Endodermal cell (in vitro differentiated cells): ENCODE measurements at places on chromosomes 4 and X. TPM values are rescaled to one million over a fixed set of nuclear protein-coding genes. Genes with fewer than 3 reads are reported as not detected.

- DNase-seq, result no peak
- no peaks in the 10 kb centered on the region for H3K4me1 ChIP-seq
- H3K27ac ChIP-seq, result no peak overlapping the region
- no peaks in the 10 kb centered on the region for H3K27me3 ChIP-seq
- no peaks in the 10 kb centered on the region for H3K36me3 ChIP-seq
- no peak overlapping the region for H3K4me3 ChIP-seq
Measured at GRCh38 chrX:120774606-120775005, 101.1 kb downstream of the CT47B1 start.

- DNase-seq, result no peak
- peaks cover 6% of the 10 kb centered on the region for H3K4me1 ChIP-seq
- peaks cover 15% of the 10 kb centered on the region for H3K36me3 ChIP-seq
Measured at GRCh38 chr4:16160457-16160856, 65.8 kb downstream of the TAPT1 start.

- no peak overlapping the region for H3K4me3 ChIP-seq
- H3K4me1 ChIP-seq, result no peaks in the 10 kb centered on the region
- DNase-seq, result no peak
Measured at GRCh38 chr4:61068060-61068459, 132.1 kb upstream of the ADGRL3 start.

DNA sequence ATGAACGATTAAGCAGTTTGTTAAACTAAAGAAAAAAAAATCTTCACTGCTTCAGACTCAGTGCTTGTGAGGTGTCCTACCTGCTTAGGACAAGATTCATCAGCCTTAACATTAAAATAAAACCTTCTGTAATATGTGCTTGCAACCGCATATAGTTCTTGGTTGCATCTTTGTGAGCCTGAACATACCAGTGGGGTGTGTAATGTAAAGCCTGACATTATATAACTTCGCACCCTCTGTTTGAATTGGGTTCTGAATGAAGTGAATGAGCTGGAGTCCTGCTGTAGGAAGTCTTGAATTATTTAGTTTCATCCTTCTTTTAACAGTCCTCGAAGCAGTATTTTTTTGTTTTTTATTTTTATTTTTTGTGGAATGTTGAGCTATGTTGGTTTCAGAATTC is 3.1 kb downstream of the KDM6A start:
- no peak for DNase-seq
- H3K36me3 ChIP-seq, result peaks cover 6% of the 10 kb centered on the region
- H3K4me3 ChIP-seq, result peak overlapping the region; percentile 96
- no peaks in the 10 kb centered on the region for H3K27me3 ChIP-seq

The CPE gene
- 291 to 438 TPM (median 298 TPM) in 3 replicates for total RNA-seq

The NXT2 gene
- total RNA-seq, result 17.1 and 17.7 TPM in 2 replicates

DNA sequence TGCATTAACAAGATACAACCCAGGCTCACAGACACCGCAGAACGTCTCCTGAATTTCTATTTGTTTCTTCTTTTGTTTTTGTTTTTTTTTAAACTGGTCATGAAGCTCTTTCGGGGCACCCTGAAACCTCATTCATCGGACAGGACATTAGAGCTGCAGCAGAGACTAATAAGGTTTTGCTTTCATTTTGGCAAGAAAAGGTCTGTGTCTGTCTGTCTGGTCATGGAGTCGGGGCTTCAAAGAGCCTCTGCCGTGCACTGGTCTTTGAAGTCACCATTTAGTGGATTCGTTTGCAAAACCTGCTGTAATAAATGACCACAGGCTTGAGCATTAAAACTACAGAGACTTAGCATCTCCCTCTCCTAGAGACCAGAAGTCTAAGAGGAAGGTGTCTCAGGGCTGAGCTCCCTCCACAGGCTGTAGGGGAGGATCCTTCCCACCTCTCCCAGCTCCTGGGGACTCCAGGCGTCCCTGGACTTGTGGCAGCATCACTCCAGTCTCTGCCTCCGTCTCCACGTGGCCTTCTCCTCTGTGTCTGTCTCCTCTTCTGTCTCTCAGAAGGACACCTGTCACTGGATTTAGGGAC is 247.5 kb downstream of the CRLF2 start:
- no peak overlapping the region for H3K4me3 ChIP-seq
- no peak for DNase-seq
- no peaks in the 10 kb centered on the region for H3K27me3 ChIP-seq

GRCh38 chrX:13050151-13050550 is 5.7 kb upstream of the FAM9C start:
- H3K27me3 ChIP-seq, result no peaks in the 10 kb centered on the region
- no peaks in the 10 kb centered on the region for H3K4me1 ChIP-seq
- H3K27ac ChIP-seq, result no peak overlapping the region
- DNase-seq, result no peak
- no peak overlapping the region for H3K4me3 ChIP-seq

DNA sequence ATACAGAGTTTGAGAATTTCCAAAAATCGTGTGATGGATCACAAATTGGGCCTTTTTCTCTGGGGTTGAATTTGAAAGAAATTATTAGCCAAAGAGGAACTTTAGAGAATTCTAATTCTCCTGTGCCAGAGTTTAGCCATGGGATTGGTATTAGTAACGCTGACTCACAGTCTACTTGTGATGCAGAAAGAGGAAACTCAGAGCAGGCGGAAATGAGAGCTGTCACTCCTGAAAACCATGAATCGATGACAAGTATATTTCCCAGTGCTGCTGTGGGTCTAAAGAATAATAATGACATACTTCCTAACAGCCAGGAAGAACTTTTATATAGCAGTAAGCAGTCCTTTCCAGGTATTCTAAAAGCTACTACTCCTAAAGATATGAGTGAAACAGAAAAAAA is 64.9 kb downstream of the N4BP2 start:
- peaks cover 88% of the 10 kb centered on the region for H3K36me3 ChIP-seq
- no peak overlapping the region for H3K4me3 ChIP-seq
- H3K4me1 ChIP-seq, result no peaks in the 10 kb centered on the region
- no peak overlapping the region for H3K27ac ChIP-seq
- no peak for DNase-seq

DNA sequence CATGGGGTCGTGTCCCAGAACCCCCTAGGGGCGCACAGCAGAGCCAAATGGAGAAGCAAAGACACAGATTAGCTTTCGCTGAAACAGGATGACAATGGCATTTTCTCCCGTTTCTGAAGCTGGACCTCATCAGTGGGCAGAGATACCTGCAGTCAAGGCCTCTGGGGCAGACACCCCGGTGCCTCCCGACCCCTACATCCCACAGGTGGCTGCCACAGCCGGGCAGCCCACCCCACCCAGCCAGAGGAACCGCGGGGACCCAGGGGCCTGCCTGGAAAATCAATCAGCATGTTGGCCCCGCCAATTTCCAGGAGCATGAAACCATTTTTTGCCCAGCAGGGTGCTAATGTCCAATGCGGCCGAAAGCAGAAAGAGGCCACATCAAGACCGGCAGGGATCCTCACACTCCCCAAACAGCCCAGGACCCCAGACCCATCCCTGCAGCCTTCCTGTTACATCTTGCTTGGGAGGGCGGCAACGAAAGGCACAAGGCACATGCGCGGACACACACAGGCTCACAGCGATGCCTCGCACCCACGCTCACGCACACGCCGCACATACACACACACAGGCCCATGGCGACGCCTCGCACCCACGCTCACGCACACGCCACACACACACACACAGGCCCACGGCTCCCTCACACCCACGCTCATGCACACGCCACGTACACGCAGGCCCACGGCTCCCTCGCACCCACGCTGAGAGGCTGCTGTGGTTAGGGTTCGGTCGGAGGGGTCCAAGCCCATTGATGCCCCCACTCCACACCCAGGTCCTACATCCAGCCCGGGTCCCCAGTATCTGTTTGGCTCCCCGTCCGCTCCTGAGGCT is 130.6 kb upstream of the NKX1-1 start:
- no peak for DNase-seq
- H3K36me3 ChIP-seq, result no peaks in the 10 kb centered on the region
- no peak overlapping the region for H3K4me3 ChIP-seq
- peaks cover 5% of the 10 kb centered on the region for H3K4me1 ChIP-seq

- H3K4me3 ChIP-seq, result no peak overlapping the region
- no peaks in the 10 kb centered on the region for H3K36me3 ChIP-seq
- no peaks in the 10 kb centered on the region for H3K27me3 ChIP-seq
- no peak overlapping the region for H3K27ac ChIP-seq
- peak; percentile 37 for DNase-seq
Measured at GRCh38 chrX:136076942-136077341, 70.4 kb upstream of the FHL1 start.

GRCh38 chr4:78650106-78651024 is 98.8 kb downstream of the ANXA3 start:
- no peak overlapping the region for H3K27ac ChIP-seq
- H3K4me3 ChIP-seq, result no peak overlapping the region
- no peak for DNase-seq
- no peaks in the 10 kb centered on the region for H3K27me3 ChIP-seq
- no peaks in the 10 kb centered on the region for H3K36me3 ChIP-seq

DNA sequence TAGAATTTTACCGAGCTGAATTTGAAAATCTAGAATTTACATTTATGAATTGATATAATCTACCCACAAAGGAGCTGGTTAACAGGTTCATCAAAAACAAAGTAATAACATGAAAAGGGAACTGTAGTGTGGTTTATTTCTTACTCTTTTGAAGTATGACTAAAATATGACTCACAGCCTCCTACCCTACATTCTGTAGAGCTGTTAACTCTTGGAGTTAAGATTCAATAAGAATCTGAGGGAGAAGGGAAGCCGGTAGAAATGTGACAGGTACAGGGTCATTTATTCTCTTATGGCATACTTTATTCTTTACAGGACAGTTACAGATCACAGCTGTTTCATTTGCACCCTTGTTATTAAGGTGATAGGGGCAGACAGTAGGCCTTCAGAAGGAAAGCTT is 132.2 kb upstream of the FAM47B start:
- H3K27me3 ChIP-seq, result no peaks in the 10 kb centered on the region
- no peak overlapping the region for H3K4me3 ChIP-seq
- no peaks in the 10 kb centered on the region for H3K36me3 ChIP-seq
- DNase-seq, result no peak

GRCh38 chr4:106080376-106080775 is 185.1 kb downstream of the NPNT start:
- H3K36me3 ChIP-seq, result no peaks in the 10 kb centered on the region
- no peak for DNase-seq
- H3K4me3 ChIP-seq, result no peak overlapping the region
- no peak overlapping the region for H3K27ac ChIP-seq
- H3K27me3 ChIP-seq, result no peaks in the 10 kb centered on the region
- no peaks in the 10 kb centered on the region for H3K4me1 ChIP-seq

DNA sequence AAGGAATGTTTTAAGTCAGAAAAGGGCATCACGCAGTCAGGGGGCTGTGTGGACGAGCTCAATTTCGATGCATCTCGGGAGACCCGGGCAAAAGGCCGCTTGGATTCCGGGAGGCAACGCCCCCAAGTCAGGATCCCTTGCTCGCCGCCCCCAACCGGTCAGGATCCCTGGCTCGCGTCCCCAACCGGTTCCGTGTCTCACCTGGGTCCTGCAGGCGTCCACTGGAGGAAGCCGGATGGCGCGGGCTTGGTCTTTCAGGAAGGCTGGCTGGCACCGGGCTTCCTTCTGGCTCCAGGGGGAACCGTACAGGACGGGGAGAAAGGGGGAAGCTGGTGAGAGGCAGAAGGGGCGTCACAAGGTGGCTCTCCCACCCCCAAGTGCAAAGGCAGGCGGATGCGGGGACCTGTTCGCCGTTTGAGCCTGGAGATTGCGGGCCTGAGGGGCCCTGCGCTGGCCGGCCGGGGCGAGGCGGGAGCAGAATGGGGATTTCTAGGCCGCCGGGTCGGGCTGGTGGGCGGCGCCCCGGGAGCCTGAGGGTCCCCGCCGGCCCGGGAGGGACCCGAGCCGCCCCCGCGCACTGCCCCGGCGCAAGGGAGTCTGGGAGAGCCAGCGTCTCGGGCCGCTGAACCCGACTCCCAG is 84.7 kb downstream of the HPRT1 start:
- no peak overlapping the region for H3K27ac ChIP-seq
- H3K36me3 ChIP-seq, result no peaks in the 10 kb centered on the region
- DNase-seq, result peak; percentile 76
- peak overlapping the region; percentile 49 for H3K4me3 ChIP-seq

DNA sequence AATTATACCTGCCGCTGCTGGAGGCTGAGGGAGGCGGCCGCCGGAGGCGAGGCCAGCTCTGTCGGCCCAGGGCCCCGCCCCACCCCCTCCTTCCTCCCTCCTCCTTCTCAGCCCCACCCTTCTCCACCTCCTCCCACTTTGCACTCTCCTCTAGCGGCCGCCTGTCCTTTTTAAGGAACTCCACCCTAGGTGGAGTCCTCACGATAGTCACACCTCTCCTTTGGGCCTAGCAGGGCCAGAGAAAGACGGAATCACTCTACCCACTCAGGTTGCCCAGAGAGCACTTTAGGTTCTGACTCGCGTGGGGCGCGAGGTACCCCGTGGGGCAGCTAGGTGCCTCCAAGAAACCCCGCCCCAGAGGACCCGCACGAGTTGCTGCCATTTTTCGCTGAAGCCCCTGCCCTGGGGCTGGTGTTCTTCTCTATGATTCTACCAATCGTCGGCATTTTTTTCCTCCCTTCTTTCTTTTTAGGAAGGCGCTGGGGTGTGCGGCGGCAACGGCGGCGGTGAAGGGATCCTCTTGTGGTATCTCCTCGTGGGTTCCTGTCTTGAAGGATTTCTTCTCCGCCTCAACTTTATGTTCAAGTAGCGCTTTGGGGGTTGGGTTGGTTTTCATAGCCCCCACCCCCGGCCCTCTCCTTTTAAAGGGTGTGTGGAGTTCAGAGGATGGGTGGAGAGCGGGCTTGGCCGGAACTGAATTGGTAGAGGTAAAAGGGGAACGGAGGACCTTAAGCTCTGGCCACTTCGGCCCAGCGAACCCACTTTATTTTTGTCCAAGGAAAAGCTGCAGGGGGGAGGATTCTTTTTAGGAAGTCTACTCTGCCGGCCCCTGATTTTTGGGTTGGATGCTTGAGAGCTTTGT is at the start of gene KLF8:
Gene KLF8, plus strand, starts transcription at position 136 of the 862 bp plus-strand sequence. CDS start 979 bp downstream, outside the sequence.
- H3K4me3 ChIP-seq, result peak within 1 kb of the TSS; percentile 91
- peak; percentile 86 for DNase-seq
- no peaks in the 10 kb centered on the region for H3K27me3 ChIP-seq
- H3K4me1 ChIP-seq, result no peaks in the 10 kb centered on the region
- H3K36me3 ChIP-seq, result peaks cover 23% of the 10 kb centered on the region

The ITIH6 gene
- total RNA-seq, result not detected in 3 replicates

- DNase-seq, result no peak
- H3K4me3 ChIP-seq, result peak overlapping the region; percentile 93
- no peaks in the 10 kb centered on the region for H3K4me1 ChIP-seq
- H3K27me3 ChIP-seq, result no peaks in the 10 kb centered on the region
- H3K27ac ChIP-seq, result no peak overlapping the region
Measured at GRCh38 chrX:24694825-24695224, 1.1 kb downstream of the POLA1 start.
